ENCODE measurements at places on chromosomes 16 and 17.

DNA sequence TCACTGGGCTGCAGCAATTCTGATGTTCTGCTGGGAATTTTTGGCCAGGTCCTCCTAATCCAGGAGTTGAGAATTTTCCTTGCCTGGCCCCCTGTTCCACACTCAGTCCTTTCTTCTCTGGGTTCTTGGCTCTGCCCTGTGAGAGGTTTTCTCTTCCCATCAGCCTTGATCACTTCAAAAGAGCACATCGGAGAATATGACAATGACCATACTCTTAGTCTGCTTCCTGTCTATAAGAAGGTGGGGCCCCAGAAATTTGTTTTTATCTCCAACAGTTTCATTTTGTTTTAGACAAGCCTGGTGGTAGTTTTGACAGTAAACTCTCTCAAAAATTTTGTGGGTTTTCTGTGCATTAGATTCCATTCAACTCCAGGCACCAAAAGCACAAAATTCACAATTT is 70.7 kb downstream of the C17orf67 start:
- DNase-seq, result no peak

GRCh38 chr16:68421076-68421475 is 27.2 kb downstream of the SMPD3 start:
- DNase-seq, result no peak

DNA sequence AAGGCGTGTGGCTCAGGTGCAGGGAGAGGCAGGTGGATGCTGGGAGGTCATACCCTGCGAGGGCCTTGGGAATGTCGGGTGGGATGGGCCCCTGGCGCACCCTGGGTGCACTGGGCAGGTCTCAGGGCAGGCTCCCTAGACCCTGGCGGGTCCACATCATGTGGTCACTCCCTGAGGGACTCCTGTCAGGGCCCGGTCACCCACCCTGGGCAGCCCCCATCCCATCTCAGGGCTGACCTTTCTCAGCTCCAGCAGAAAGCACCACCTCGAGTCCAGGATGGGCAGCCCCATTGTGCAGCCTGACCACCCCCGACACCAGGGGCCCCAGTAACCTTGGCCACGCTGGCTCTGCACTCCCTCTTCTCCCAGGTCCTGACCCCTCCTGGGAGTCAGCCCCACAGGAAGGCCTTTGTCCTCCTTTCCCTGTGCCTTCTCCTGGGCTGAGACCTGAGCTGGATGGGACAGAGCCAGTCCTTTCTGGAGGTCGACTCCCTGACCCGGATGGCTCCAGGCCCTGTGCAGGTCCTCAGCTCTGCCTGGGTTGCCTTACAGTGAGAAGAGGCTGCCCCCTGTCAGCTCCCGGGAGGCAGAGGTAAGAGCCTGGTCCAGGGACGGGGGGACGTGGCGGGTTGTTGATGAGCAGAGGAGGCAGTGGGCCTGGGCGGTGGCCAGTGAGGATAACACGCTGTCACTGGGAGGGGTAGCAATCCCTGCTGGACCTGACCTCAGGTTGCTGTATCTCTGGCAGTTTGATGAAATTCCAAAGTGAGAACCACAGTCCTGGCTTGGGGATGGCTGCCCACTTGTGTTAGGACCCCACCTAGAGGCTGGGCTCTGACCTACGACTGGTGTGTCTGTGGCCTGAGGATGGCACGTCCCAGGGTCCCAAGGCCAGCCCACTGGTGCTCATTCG is 77.9 kb downstream of the GOSR1 start:
- no peak for DNase-seq

DNA sequence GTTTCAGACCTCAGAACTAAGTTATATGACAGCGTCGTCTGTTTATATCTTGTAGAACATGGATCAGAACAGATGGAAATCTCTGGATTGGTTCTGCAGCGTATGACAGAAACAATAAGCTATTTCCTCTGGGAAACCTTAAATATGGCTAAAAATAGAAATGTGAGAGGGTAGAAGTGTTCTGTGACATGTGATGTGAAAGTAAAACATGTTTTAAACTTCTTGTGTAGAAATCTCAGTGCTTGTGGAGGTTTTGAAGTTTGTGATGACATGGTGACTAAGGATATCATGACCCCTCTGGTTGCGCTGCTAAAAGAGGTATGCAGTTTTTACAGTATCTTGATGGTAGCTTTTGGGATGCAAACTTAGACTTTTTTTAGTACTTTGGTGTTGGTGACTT is 2.8 kb downstream of the HEATR3 start:
- no peak for DNase-seq

DNA sequence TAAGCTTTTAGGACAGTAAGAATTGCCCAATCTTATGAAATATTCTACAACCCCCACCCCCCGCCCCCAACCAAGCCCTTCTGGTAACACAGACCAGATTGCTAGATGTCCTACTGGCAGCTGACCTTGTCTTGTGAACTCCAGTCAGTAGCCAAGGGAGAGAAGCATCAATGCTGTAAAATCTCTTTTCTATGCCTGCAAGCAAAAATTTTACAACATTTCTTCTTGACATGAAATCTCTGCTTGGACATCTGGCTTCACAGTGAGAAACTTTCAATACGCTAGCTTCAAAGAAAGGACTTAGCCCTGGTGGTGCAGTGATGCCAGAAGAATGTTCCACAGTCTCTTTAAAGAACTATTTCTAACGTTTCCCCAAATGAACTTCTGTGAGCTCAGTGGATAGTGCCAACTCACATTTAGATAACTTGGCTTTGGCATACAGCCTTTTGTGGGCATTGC is 169.3 kb upstream of the AXIN2 start:
- peak; percentile 52 for DNase-seq

DNA sequence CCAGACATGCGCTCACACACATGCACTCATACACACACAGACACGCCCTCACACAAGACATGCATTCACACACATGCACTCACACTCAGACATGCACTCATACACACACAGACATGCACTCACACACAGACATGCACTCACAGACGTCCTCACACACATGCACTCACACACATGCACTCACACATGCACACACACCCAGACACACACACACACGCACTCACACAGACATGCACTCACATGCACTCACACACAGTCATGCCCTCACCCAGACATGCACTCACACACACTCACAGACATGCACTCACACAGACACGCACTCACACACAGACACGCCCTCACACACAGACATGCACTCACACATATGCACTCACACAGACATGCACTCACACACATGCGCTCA is 2.1 kb upstream of the ZNF469 start:
- no peak for DNase-seq

DNA sequence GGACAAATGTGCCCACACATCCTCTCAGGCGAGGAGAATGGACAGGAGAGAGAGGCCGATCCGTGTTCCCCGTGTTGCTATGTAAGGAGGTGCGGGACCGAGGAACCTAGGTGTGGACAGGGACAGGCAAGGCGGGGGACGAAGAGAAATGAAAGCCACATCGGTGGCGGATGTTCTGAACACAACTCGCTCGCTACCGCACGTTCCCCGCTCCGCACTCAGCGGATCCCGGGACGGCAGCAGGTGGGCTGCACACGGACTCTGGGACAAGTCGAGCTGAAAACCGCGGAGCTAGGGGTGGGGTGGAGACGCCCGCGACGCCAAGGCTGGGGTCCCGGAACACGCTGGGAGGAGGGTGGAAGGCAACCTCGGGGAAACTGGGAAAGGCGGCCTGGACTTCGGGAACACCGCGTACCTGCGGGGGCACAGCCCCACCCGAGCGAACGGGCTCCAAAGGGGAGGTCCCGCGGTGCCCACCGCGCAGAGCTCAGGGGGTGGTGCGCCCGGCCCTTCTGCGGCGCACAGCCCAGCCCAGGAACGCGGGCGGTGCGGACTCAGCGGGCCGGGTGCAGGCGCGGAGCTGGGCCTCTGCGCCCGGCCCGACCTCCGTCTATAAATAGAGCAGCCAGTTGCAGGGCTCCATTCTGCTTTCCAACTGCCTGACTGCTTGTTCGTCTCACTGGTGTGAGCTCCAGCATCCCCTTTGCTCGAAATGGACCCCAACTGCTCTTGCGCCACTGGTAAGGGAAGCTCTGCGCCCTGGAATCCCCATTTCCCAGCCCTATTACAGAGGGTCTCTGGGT is at the start of gene MT1E:
TSS of gene MT1E (plus strand) at position 642 of the 803 bp plus-strand sequence. CDS start at position 713, 71 bp downstream.
- DNase-seq, result peak; percentile 91

- peak; percentile 60 for DNase-seq
Observed at GRCh38 chr17:1490643-1491442, 1.6 kb downstream of the MYO1C start.

DNA sequence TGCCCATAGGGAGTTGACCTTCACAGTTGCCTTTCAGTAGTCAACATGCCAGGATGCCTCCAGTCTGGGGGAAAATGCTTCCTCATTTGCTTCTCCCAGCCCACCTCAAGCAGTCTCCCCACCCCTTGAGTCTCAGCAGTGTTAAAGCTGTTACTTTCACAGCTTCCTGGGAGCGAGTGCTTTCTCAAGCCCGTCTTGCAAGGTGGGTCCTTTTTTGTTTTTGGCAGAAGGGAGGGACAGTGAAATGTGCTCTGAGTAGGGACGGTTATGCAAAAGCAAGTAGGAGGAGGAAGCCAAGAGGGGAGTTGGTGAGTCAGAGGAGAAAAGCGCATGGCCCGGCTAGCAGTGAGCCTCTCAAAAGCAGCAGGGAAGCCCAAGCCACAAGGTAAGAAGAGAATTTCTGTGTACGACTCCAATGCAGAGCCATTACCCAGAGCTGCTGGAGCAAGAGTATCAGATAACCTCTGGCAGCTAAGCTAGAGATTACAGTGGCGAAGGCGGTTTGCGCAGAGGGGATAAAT is at the start of gene CHST4:
TSS of gene CHST4 (plus strand) at position 316 of the 521 bp plus-strand sequence. CDS start 10,252 bp downstream, outside the sequence.
- DNase-seq, result peak; percentile 25

DNA sequence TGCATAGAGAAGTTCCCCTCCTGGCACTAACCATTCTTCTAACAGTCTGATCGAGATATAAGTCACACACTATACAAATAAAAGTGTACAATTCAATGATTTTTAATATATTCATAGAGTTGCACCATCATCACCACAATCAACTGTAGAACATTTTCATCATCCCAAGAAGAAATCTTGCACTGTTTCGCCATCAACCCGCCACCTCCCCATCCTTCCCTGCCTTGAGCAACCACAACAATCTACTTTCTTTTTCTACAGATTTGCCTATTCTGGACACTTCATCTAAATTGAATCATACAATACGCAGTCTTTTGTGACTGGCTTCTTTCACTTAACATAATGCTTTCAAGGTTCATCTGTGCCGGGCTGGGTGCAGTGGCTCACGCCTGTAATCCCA is 33.0 kb upstream of the GUCY2D start:
- no peak for DNase-seq

DNA sequence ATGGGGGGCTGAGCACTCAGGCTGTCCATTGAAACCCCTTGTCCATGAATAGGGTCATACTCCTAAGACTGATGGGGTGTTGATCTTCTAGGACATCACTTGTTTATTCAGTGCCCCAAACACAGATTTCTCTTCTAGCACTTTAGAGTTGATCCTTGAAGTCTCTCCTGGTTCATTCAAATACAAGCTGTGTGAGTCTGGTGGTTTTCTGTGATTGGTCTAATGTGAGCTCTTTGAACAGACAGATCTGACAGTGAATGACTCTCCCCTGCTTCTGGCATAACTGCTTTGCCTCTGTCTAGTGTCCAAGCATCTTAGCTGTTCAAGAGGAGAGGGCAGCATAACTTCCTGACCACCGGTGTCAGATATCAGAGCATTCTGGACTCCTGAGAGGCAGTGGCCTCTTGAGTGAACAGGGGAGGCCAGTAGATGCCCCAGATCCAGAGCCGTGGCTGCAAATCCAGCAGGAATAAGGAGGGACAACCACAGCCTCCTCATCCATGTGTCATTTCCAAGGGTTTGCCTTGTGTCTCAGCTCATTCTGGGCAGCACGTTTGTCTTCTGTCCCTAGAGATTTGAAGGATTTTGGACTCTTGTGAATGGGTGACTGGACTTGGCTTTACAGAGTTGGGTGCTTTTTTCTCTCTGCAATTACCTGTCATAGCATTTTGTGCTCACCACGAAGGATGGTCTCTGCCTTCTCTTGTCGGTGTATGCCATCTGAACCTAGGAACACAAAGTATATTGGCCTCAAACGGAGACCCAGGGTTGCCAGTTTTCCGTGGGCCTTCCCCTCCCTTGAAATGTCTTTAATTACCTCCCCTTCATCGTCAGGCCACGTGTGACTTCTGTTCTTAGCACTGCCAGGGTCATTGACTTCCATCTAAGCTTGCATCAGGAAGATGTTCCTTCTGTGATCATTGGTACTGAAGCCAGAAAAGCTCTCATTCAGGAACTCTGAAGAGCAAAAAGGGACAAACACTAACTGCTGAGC is 13.9 kb upstream of the CLEC18C start:
- no peak for DNase-seq

DNA sequence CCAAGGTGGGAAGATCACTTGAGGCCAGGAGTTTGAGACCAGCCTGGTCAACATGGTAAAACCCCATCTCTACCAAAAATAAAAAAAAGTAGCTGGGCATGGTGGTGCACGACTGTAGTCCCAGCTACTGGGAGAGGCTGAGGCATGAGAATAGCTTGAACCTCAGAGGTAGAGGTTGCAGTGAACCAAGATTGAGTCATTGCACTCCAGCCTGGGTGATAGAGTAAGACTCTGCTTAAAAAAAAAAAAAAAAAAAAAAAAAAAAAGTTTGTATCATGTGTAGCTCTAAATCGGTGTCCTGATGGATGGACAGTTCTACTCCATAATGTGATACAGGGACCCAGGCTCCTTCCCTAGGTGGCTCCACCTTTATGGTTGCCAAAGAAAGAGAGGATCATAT is 497.1 kb upstream of the RBFOX1 start:
- no peak for DNase-seq

GRCh38 chr17:75894049-75894733 is 2.6 kb downstream of the TRIM65 start:
- no peak for DNase-seq

DNA sequence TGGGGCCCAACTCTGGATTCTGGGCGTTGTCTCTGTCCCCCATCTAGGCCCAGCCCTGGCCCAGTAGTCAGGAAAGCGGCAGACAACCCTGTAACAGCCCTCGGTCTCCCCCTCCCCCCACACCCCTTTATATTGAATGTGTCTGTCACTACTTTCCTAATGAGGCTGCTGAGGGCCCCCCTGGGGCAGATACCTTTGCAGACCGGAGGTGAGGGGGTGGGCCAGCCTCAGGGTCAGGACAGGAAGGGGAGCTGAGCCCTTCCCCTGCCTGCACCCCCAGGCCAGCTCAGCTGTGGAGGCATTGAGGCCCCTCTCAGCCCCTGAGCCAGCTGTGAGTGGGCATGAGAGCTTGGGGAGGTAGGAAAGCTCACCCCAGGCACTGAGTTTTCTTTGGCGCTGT is 17.1 kb downstream of the RAI1 start:
- no peak for DNase-seq

- DNase-seq, result no peak
Observed at GRCh38 chr17:70070305-70071027, 4.6 kb upstream of the KCNJ16 start.

GRCh38 chr16:72191551-72191950 is 19.6 kb upstream of the PMFBP1 start:
- no peak for DNase-seq

- DNase-seq, result no peak
Observed at GRCh38 chr16:23523876-23524385, 13.6 kb upstream of the GGA2 start.

DNA sequence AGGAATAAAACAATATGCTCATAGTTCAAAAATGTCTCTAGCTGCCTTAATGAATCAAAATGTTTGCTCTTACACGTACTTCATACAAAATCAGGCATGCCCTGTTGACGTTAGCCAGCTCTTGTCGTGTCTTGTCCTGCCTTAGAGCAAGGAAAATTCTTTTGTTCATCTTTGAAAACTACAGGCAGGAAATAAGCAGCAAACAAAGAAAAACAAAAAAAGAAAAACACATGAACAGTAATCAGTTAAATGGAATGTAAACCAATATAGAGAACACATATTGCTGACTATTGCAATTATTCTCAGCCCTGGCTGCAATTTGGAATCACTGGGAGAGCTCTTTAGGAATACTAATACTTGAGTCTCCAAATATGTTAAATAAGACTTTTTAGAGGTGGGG is 1.7 kb downstream of the CAPNS2 start:
- DNase-seq, result no peak

All from adrenal gland (tissue), 19 donors.